ENCODE measurements at places on chromosomes 6 and 20.
A peak's percentile ranks its signal among the peaks of the same experiment; 100 is the strongest.

DNA sequence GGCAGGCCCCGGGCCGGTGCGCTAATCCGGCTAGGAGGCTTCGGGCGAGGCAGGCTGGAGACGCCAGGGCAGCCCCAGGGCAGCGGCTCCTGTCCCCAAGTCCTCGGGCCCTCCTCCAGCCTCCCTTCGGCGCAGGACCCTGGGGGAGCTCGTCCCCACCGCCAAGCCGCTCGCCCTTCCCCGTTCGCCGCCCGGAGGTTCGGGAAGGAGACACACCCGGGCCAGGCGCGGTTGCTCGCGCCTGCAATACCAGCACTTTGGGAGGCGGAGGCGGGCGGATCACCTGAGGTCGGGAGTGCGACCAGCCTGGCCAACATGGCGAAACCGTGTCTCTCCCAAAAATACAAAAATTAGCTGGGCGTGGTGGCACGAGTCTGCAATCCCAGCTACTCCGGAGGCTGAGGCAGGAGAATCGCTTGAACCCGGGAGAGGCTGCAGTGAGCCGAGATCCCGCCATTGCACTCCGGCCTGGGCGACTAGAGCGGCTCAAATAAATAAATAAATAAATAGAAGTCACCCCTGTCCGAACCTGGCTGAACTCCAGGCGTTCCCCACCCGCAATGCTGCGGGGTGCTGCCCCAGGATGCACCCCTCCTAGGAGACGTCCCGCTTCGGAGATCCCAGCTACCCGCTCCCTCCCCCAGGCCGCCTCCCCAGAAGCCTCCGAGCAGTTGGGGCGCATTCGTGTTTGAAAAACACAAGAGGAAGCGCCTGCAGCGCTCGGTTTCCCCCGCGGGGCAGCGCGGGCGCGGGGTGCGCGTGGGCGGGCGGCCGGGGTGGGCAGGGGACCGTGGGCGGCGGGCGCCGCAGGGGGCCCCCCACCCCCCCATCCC lies 27.5 kb downstream of the SERPINB9 start:
- peak; percentile 83 for DNase-seq

- no peak for DNase-seq
These were observed 10.2 kb downstream of the RTEL1 start for GRCh38 chr20:63668351-63668750.

- no peak for DNase-seq
These were observed 24.9 kb downstream of the SLC35D3 start for GRCh38 chr6:136947037-136947436.

DNA sequence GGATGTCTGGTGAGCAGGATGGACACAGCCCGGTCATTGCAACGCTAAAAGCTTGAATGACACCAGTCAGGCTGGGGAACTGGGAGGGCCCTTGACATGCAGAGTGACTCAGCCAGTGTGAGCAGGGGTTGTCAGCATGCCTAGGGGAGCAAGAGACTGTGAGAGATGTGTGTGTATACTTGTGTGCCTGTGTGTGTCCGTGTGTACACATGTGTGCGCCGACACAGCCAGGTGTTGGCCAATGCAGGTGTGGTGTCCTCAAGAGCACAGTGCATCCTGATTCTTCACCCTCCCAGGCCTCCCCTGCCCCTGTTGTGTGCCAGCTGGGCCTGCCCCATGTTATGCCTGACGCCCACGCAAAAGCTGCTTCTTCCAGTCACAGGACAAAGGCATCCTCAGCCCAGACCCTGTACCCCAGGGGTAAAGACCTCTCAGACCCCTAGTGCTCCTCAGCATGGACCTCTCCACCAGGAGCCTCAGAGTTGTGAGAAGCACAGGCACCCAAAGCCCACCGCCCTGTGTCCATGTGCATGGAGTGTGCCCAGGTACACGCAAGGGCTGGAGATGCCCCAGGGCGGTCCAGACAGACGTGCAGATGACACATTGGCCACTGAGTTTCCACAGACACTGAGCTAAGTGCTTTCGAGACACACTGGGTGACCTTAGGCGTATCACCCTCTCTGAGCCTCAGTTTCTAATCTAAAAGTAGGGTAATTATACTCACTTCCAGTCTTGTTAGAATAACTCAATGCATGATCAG lies 16.6 kb downstream of the NRSN2 start:
- no peak for DNase-seq

DNA sequence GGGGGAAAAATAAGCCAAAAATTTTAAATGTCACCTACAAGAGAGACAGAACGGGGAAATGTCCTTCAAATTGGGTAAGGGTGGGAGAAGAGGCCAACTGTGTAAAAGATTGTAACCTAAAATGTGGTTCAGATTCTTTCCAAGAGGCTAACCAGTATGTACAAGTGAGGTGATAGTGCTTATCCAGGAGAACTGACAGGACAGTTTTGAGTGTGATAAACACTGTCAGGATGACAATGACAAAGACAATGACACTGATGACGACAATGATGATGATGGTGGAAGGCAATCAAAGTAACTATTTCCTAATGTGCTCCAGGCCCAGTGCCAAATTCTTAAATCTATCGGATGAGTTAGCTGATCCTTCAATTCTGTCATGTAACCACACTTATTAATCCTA lies 57.3 kb downstream of the TASP1 start:
- DNase-seq = no peak

DNA sequence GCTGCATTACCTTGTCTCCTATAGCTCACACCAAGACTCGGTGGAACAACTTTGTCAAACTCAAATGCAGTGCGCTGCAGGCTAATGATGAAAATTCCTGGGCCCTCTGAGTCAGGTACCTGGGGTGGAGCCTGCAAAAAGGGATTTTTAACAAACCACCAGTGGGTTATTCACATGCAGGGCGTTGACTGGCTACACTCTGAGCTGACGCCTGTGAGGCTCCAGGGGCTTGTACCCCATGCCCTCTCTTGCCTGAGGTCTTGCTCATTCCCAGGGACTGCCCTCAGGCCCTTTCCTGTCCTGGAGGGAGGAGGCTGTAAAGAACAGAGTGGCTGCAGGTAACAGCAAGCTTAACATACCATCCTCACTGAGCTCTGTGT lies 9.2 kb downstream of the GTSF1L start:
- DNase-seq = no peak
